ENCODE measurements at places on chromosomes 1 and 21.

GRCh38 chr21:26280148-26280547 is 109.6 kb upstream of the APP start:
- DNase-seq: no peak

DNA sequence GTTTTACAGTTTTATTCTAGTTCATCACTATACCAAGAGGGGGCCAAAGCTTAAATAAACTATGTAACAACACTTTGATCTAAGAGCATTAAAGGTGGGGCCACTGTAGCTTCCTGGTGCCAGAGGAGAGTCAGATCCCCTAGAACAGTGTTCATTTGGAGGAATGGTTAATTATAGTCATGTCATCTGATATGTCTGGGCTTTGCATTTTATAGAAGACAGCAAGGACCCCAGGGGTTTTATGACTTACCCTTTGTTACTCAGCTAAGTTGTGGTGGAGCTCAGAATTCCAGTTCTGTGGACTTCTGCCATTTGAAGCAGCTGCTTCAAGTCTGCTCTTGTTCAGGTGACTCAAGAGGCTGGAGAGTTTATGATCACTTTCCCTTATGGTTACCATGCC is 16.7 kb downstream of the KDM4A start:
- no peak for DNase-seq

GRCh38 chr1:226135059-226135651 is 51.4 kb downstream of the ACBD3 start:
- DNase-seq: no peak

GRCh38 chr1:180002437-180002836 is 47.8 kb downstream of the CEP350 start:
- DNase-seq: no peak

DNA sequence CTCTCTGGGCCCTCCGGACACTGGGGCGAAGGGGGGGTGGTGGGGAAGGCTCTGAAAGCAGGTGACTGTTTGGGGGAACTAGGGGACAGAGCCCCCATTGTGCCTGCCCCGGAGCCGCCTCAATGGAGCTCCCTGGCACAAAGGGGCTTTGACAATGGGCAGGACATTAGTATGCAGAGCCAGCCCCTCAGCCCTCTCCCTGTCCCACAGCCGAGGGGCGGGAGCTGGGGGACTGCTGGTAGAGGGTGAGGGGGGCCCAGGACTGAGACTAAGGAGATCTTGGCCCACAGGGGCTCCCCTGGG is 7.8 kb downstream of the KCNJ10 start:
- no peak for DNase-seq

- DNase-seq: no peak
Observed at GRCh38 chr1:154440036-154440804, 35.1 kb downstream of the IL6R start.

- no peak for DNase-seq
Observed at GRCh38 chr1:53689736-53690326, 49.1 kb downstream of the GLIS1 start.

DNA sequence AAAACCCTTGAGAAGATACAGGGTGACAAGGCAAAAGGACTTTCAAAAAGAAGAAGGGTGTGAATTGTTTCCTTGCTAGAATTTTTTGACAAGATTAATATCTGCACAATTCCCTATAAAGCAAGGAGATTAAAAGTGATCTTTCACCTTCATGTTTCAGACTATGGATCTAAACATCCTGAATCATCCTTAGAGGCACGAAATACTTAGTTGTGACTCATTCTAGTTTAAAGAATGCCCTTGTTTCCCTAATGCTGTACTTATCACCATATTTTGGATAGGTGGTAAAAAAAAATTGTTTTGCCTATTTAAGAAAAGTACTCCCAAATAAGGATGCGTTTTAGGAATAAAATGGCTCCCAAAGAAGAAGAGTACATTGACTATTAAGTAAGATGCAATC is 415.1 kb downstream of the LRRIQ3 start:
- DNase-seq: no peak

DNA sequence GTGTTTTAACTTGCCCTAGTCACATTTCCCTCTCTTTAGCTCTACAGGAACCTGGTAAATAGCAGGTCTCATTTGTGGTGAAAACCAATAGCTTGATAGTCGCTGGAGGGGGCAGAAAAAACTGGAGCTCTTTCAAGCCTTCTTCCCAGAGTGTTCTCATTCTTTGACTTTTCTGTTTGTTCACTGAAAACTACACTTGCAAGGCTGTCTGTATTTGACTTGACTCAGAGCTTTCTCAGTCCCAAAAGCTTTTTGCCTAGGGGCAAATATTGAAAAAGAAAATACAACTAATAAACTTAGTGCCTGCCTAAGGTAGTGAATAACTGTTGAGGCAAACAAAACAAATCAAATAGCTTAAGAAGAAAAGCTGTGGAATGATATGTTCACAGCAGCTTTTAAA is 217.1 kb upstream of the CHRM3 start:
- no peak for DNase-seq

- DNase-seq: no peak
Observed at GRCh38 chr1:33826311-33826710, 37.6 kb upstream of the HMGB4 start.

- no peak for DNase-seq
Observed at GRCh38 chr21:15616864-15617574, 112.8 kb upstream of the USP25 start.

- DNase-seq: no peak
Observed at GRCh38 chr1:54273092-54273794, 73.3 kb downstream of the MRPL37 start.

DNA sequence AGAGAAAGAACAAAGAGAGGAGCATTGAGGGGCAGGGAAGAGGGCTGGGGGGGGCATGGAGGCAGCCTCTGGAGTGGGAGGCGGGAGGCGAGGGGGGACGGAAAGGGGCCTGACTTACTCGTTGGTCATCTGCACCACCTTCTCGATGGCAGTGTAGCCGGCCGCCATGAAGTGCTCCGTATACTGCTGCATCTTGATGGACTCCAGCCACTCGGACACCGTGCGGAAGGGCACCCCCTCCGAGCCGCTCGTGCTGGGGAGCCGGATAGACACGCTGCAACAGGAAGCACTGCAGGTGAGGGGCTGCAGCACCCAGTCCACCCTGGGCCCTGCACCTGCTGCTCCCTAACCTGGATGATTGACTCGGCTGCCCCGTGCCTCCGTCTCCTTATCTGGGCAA is 26.6 kb downstream of the EPHA2 start:
- no peak for DNase-seq

- no peak for DNase-seq
Observed at GRCh38 chr1:151995774-151996173, 2.1 kb upstream of the S100A10 start.

DNA sequence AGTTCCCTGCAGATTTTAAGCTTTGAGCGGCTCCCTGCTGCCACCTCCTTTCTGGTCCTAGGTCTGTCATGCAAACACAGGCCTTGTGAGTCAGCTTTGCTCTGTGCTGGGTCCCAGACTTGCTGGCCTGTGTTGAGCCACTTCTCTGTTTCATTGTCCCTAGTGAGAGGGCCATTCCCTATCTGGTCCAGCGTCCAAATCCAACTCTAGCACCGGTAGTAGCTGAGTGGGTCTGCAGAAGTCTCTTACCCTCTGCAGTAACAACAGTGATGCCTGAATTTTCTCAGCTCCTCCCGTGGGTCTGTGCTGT is 5.8 kb downstream of the TTC22 start:
- no peak for DNase-seq

DNA sequence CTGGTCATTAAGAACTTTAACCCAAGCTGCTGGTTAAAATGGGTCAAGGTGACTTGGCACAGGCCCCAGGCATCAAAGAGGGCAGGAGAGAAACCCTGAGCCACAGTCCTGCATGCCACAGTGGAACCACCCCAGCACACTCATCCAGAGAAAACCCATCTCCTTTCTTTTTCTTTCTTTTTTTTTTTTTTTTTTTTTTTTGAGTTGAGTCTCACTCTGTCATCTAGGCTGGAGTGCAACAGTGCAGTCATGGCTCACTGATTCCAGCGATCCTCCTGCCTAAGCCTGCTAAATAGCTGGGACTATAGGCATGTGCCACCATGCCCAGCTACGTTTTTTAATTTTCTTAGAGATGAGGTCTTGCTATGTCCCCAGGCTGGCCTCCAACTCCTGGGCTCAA is 109.2 kb upstream of the RAB4A start:
- no peak for DNase-seq

DNA sequence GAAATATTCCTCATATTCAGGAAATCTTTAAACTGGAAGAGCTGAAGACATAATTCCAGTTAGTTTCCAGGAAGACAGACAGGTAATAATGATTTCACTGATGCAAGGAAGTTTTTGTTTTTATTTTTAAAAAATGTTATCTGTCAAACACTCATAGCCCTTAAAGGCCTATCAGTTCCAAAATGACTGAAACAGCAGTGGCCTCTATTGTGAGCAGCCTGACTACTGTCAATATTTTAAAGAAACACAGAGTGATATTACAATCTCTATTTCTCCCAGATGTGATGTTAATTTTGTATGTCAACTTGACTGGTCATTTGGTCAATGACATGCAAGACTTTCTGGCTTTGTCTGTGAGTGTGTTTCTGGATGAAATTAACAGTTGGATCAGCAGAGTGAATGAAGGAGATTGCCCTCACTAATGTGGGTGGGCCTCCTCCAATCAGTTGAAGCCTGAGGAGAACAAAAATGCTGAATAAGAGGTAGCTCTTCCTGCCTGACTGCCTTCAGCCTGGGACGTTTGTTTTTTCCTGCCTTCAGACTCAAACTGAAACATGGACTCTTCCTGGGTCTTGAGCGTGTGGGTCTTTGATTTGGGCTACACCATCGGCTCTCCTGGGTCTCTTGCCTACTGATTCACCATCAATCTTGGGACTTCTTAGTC is 31.3 kb upstream of the SLC30A10 start:
- DNase-seq: no peak
